ENCODE measurements at places on chromosomes 2 and 18.

DNA sequence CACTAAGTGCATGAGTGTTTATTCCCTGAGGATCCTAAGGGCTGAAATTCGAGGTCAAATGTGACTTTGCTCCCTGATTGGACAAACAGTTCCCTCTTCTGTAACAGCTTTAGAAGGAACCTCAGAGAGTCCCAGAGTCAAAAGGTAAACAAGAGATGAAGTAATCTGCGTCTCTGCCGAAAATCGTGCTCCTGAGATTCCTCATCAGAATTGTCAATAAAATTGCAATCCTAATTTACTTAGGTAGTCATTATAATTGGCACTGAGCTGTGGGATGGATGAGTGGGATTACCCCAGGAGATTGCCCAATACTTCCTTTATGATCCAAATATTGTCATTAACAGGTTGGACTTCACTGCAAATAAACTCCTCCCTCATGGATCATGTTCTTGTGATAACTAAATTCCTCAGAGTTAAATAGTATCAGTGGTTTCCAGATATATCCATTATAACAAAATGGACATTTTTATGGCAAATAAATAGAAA is 907 bp upstream of the SUCLG1 start:
- DNase-seq = no peak

DNA sequence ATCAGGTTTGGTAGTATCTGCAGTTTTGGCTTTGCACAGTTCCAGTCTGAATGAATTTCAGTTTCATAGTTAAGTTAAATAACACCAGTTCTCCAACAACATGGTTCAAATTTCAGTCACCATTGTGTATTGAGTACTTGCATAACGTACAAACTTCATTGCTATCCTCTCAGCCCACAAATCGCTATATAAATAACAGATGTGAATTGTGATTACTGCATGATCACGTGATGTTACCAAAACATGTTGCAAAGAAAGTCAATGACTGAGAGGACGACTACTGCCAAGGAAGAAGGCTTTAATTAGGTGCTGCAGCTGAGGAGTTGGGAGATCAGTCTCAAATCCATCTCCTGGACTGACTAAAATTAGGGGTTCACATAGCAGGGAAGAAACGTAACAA is 48.2 kb downstream of the COL4A4 start:
- DNase-seq = no peak

- peak; percentile 22 for DNase-seq
Measured at GRCh38 chr2:44362207-44363015, 664 bp downstream of the CAMKMT start.

GRCh38 chr2:64538764-64539433 is 14.8 kb downstream of the AFTPH start:
- no peak for DNase-seq

DNA sequence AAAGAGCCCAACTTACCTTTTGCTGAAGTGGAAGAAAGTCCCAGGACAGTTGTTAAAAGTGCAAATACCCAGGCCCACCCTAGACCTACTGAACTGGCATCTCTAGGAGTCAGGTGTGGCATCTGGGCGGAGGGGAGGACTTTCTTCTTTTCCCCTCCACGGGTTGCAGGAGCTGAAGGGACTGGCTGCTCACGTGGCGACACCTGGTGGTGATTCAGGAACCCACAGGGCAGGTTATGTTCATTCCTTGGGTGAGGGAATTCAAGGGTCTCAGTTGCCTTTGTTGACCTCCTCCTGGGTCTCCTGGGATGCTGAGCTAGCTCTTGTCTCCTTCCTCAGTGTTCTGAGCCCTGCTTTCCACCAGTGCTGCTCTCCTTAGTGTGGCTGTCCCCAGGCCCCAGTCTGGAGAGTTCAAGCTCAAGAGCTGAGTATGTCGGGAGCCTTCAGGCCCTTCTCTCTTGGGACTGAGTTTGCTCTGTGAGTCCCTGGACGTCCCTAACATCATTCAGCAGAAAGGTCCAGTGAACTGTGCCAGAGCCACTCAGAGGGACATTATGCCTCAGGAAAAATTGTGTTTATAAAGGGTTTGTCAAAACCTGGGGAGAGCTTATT is 56.9 kb downstream of the DYSF start:
- DNase-seq = peak; percentile 62

GRCh38 chr2:233117811-233118647 is 57.9 kb downstream of the INPP5D start:
- no peak for DNase-seq

DNA sequence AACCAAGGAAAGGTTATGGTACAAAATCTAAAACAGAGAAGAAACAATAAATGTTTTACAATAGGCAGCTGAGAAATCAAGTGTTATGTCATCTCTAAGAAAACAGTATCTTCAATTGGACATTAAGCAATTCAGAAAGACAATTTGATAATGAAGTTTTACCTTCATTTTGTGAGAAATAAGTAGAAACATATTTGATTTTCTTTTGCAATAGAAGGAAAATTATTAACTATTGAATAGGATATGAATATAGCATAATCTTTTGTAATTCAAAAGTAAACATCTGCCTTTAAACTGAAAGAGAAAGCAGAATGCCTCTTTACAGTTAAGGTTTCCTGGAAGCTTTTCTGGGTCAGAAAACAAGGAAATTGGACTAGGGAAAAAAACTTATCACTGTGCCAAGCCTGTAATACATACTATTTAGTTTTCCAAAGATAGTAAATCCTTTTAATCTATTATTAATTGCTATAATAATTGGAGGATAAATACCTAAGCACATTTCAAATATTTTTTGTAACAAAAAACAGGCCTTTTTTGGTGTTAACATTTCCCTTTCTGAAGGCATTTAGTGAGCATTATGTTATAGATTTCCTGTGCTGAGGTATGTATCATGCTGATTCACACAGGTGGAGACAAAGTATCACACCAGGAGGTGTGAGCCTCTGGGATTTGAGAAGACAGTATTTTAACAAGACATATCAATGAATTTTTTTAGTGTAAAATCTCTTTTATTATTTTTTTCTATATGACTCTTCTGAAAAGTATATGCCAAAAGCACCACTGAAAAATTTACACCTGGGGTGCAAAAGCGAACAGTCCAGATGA is 947.0 kb upstream of the CDH2 start:
- no peak for DNase-seq

GRCh38 chr18:25109484-25109883 is 242.5 kb downstream of the ZNF521 start:
- DNase-seq = no peak

DNA sequence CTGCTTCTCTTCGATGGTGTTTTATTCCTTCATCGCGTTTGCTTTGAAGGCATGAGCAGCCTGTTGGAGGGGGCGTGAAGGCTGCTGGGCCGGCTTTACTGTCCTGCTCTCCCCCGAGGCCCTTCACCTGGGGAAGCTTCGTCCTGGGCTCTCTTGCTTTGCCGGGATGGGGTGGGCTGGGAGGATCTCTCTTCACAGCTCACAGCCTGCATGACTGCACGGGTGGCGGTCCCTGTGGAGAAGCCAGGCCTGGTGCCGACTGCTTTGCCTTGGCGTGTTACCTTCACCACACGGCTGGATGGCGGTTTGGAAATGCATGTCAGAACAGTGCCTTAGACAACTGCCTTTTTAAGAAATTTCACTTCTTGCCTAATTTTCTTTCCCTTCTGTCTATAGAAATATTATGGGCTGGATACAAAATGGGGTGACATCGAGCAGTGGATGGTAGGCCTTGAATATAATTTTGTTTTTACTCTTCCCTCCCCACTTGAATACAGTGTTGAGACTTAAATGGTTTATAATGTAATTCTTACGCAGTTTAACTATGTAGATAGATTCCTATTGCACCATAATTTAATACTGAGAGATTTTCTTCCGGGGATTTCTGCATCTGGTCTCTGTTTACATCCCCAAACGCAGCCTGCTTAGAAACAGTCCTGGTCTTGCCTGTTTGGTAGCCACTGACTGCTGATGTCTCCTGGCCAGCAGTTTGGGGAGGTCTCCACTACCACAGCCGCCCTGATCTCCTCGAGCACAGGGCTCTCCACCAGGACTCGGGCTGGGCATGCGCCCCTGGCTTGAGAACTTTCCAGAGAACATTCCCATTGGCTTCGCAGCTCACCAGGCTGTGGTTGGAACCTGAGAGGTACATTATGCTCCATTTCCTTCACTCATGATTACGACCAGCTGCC is 81.0 kb upstream of the RBM44 start:
- no peak for DNase-seq

- no peak for DNase-seq
Measured at GRCh38 chr2:65085148-65085547, 28.9 kb downstream of the CEP68 start.

- no peak for DNase-seq
Measured at GRCh38 chr2:38748943-38749804, 2.0 kb downstream of the SRSF7 start.

GRCh38 chr2:121038891-121039616 is 245.9 kb downstream of the TFCP2L1 start:
- no peak for DNase-seq

- no peak for DNase-seq
Measured at GRCh38 chr18:36692371-36692770, 136.4 kb downstream of the TPGS2 start.

DNA sequence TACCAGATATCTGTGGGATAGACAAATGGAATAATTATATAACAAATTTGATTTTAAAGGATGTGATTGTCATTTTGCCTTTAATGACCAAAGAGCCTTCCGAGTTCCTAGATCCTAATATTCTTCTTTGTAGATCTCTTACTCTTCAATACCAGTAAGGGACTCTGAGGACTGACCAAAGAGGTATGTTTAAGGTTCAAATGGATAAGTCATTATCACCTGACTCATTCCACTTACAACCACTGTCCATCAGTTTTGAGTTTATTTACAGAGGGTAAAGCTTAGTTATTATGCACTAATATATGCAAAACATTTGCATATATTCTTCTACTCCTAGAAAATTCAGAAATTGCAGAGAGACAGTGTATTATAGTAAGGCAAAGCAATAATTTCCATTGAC is 62.7 kb downstream of the CCDC148 start:
- DNase-seq = no peak

DNA sequence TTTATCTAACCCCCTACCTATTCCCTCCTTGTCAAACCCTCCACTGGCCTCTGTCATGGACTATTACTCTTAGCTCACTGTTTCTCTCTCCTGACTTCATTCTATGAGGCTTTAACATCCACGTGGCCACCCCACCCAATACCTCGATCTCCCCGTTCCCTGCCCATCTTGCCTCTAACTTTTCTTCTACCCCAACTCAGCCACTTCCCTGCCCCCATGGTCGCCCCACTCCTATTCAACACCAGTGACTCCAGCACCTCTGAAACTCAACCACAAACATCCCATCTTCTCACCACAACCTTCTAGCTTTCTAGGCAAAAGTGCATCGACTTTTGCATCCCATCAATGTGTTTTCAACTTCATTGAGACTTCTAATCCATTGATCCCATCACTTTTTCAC is 94.2 kb upstream of the EPAS1 start:
- DNase-seq = no peak

- DNase-seq = no peak
Measured at GRCh38 chr2:106561356-106561755, 74.2 kb downstream of the CD8B2 start.

DNA sequence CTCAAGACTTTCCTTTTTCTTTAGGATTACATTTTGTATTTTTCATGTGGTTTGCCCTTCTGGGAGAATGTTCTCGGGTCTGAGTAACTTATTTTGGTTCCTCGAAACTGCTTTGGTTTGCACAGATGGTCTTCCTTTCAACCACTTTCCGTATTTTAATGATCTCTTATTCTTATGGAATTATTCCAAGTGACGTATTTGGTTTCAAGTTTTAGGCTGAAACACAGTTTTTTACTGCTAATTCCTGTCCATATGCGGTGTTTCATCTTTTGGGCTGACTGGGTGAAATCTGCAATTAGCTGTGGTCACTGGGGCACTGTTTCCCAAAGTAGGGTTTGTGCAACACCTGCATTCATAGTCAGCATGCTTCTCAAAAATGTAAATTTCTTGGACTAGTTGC is 122.7 kb downstream of the CAPN13 start:
- no peak for DNase-seq

- DNase-seq = no peak
Measured at GRCh38 chr2:232567721-232568120, 17.2 kb downstream of the EIF4E2 start.

GRCh38 chr2:222523783-222524544 is 99.6 kb downstream of the SGPP2 start:
- no peak for DNase-seq

GRCh38 chr2:10776231-10776977 is 36.2 kb downstream of the PDIA6 start:
- DNase-seq = no peak

- no peak for DNase-seq
Measured at GRCh38 chr2:134932864-134933526, 14.4 kb downstream of the CCNT2 start.

DNA sequence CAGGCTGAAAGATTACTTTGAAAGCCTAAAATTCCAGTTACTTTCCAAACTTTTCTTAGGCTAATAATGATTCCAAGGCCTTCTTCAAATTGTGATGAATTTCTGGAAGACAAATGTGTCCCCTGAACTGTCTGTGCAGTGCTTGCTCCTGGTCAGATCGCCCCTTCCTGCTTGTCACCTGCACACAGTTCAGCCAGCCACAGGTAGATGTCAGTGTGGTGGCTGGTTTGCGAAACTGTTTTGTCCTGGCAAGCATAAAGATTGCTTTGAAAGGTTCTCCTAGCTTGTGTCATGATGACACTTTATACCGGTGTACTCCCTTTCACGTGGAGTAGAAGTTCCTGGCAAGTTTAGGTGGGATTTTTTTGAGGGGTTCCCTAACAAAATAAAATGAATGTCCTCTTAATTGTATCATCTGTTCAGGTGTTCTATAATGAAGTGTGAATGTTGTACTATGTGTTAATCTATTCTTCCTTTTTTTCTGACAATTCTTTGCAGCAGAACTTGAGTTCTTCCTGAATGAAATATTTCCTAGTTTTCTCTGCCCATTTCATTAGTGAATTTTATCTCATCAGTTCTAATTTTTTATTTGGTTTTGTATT is 298.8 kb downstream of the ZNF407 start:
- DNase-seq = no peak

- no peak for DNase-seq
Measured at GRCh38 chr18:24875286-24875685, 414.8 kb downstream of the HRH4 start.

- no peak for DNase-seq
Measured at GRCh38 chr18:35189510-35189909, 51.3 kb upstream of the ZNF397 start.

DNA sequence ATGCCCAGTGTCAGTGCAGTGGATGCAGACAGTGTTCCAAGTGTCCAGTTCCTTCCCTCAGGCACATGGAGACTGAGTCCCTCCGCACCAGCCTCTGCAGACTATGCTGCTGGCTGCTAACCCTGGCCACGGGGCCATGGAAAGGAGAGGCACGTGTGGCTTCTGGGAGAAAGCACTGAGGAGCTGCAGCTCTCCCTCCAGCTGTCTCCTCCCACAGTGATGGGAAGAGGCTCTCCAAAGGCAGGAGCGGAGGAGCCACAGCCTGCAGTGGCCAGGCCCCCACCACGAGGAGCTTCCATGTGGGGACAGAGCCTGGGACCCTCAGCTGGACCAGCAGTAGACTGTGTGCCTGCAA is 141.1 kb downstream of the NDUFA10 start:
- no peak for DNase-seq

DNA sequence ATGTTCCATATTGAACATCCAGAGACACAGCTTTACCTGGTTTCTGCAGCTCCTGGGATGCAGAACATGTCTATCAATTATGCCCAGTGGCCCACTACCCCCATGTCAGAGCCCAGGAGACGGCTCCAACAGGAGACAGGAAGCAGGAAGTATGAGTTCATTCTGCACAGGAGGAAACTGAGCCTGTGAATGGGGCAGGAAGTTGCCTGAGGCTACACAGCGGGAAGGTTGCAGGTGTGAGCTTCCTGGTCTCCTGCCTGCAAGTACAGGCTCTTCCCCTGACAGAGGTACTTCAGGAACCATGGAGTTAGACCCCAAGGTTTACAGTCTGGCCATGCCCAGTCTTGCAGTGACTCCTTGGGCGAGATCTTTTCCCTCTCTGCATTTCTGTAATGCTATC is 2.8 kb upstream of the BOK start:
- DNase-seq = no peak
